ENCODE measurements at places on chromosomes 1 and 21.

- DNase-seq = no peak
Measured at GRCh38 chr1:65308781-65309303, 501 bp upstream of the DNAJC6 start.

- DNase-seq = no peak
Measured at GRCh38 chr21:10521091-10521598, at the start of gene TPTE. Gene TPTE, plus strand, starts transcription at chr21:10521583. Its CDS starts 17,141 bp downstream, at chr21:10538724.

DNA sequence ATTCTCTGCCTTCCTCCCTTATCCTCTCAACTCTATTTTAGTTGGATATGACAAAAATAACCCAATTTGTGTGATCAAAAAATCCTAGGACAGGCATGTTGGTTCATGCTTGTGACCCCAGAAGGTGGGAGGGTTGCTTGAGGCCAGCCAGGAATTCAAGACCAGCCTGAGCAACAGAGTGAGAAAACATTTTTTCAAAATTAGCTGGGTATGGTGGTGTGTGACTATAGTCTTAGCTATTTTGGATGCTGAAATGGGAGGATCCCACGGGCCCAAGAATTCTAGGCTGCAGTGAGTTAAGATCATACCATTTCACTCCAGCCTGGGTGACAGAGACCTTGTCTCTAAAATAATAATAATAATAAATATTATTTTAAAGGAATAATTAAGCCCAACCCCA, 1383.1 kb upstream of the ADGRL2 start:
- peak; percentile 19 for DNase-seq

DNA sequence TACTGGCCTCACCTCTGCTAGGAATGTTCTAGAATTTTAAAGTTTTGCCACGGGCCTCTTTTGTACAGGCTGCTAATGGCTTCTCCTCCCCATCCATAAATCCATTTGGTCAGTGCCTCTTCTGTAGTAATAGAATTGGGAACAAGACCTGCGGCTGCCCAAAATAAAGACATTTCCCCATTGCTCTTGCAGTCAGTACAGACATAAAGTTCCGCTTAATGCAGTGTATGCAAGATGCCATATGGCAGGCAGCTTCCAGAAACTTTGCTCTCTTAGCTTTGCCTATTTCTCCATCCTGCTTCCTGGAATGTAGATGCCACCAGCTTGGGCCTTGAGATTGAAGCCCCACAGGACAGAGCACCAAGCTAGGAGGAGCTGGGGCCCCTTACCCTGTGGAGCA, 3.7 kb upstream of the SLC2A5 start:
- no peak for DNase-seq

- no peak for DNase-seq
Measured at GRCh38 chr1:223067914-223068313, 75.1 kb downstream of the TLR5 start.

DNA sequence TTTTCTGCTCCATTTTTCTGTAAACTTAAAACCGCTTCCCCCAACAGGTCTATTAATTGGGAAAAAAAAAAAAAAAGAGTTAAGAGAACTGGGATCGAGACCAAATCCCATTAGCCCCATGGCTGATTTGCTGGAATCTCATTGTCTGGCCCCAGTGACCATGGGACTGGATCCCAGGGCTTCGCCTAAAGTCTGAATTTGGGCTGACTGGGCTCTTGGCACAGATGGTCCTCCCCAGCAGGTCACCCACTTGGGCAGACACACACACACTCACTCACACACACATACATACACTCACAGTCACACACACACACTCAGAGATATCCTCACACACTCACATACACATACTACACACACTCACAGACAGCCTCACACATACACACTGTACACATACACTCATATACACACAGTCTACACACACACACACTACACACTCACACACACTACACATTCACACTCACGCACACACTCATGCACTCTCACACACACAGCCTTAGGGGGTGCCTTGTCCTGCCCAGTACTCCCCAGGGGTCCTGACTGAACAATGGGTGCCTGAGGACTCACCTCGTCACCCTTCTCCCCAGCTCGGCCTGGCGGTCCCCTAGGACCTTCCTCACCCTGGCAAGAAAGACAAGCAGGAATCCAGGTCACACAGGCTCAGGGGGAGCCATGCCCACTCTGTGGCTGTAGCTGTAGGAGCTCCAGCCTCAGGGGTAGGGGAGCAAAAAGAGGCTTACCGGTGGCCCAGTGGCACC, 7.5 kb downstream of the COL9A2 start:
- peak; percentile 78 for DNase-seq

GRCh38 chr1:32714277-32714676, 11.7 kb upstream of the SYNC start:
- no peak for DNase-seq

DNA sequence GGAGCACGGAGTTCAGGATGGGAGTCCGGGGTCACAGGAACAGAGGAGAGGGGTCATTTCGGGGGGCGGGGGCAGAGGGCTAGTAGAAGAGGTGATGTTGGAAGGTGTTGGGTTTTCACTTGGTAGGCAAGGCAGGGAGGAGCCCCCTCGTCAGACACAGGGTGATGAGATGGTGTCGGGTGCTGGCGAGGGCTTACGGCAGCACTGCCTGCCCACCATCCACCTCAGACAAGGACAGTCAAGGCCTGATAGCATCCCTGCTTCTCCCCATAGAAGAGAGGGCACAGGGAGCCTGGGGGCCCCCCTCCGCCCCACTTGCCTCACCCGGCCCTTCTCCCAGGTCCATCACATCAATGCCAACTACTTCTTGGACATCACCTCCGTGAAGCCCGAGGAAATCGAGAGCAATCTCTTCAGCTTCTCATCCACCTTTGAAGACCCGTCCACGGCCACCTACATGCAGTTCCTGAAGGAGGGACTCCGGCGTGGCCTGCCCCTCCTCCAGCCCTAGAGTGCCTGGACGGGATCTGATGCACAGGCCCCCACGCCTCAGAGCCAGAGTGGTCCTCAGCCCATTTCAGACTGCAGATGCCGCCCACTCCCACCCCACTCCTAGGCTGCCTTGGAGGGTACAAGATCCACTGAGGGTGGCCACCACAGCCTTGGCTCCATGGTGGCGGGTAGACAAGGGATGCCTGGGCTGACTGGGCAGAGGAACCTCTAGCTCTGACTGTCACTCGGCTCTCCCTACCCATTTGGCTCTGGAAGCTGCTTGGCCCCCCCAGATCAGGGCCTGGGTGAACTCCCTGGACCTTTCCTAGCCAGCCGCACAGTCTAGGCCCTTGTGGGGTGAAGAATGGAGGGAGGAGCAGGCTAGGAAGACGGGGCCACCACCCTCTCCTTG, 4.3 kb upstream of the MTFR1L start:
- no peak for DNase-seq
